Mesenteric fat pad (tissue), 1 donor: ENCODE measurements at places on chromosomes 16 and 17.

GRCh38 chr17:2366747-2367494 is 29.6 kb downstream of the SGSM2 start:
- DNase-seq: no peak

GRCh38 chr17:29747660-29748059 is 124.9 kb upstream of the CORO6 start:
- no peak for DNase-seq

GRCh38 chr17:82097184-82097918 is 685 bp downstream of the FASN start:
- no peak for DNase-seq

DNA sequence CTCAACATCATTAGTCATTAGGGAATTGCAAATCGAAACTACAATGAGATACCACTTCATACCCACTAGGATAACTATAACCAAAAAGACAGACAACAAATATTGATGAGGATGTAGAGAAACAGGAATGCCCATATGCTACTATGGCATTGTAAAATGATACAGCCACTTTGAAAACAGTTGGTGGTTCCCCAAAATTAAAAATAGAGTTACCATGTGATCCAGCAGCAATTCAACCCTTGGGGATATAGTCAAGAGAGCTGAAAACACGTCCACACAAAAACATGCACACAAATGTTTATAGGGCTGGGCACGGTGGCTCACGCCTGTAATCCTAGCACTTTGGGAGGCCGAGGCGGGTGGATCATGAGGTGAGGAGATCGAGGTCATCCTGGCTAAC is 10.0 kb upstream of the PECAM1 start:
- DNase-seq: no peak

DNA sequence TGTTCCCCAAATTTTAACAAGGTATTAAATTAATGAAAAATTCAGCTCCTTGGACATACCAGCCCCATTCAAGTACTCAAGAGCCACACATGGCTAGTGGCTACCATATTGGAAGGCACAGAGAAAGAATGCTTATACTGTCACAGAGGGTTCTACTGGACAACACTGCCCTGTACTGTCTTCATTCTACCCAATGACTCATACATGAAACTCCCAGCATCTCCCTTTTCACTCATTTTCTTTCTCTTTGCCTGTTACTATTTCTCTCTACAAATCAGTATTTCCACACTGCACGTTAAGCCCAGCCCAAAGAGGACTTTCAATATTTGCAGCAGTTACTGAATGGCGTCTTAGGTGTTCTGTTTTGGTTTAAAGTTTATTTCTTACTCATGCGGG is 72.1 kb upstream of the RCVRN start:
- no peak for DNase-seq

GRCh38 chr16:17259751-17260270 is 210.9 kb downstream of the XYLT1 start:
- no peak for DNase-seq

DNA sequence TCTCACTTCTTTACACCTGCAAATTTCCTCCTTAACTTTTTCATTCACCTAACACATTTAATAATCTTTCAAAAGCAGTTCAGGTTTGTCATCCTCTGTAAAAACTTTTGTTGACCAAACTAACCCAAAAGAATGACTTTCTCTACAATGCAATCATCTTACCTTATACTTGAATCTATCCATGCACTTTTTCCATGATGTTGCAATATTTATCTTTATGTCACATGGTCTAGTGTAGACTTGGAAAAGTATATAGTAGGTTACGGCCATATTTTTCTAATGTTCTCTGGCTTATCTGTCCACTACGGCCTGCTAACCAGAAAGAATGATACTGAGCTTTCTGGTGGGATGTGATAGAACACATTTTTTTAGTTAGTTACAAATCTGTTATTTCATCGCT is 431.0 kb upstream of the SOX9 start:
- no peak for DNase-seq

GRCh38 chr16:67653789-67654402 is 6.2 kb downstream of the ACD start:
- DNase-seq: no peak

GRCh38 chr17:5065227-5065744 is 13.0 kb upstream of the ZFP3 start:
- no peak for DNase-seq

DNA sequence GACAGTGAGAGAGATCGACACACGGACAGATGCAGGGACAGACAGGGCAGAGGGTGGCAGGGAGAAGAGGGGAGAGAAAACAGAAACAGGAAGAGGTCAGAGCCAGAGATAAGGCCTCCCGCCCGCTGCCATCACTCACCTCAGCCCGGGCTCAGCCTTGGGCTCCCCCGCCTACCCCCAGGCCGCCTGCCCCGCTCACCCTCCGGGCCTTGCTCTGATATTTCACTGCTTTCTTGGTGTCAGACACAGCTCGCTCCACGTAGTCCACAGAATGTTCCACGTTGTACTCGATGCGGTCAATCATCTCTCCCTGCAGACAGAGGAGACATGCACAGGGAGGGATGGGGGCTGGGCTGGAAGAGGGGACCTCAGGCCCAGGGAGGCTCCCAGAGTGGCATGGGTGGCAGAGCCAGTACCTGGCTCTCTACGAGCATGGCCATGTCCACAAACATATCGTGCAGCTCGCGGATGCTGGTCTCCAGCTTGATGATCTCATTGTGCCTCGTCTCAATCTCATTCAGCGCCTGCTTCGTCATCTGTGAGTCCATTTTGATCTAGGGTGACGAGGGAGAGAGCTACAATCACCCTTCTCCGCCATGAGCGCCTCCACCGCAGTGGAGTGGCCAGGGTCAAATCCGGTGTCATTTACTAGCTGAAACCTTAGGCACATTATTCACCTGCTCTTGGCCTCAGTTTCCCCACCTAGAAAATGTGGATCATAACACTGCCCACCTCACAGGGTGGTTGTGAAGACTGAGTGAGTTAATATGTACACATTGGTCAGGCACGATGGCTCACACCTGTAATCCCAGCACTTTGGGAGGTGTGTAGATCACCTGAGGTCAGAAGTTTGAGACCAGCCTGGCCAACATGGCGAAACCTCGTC is 8.2 kb downstream of the HSD3B7 start:
- no peak for DNase-seq

DNA sequence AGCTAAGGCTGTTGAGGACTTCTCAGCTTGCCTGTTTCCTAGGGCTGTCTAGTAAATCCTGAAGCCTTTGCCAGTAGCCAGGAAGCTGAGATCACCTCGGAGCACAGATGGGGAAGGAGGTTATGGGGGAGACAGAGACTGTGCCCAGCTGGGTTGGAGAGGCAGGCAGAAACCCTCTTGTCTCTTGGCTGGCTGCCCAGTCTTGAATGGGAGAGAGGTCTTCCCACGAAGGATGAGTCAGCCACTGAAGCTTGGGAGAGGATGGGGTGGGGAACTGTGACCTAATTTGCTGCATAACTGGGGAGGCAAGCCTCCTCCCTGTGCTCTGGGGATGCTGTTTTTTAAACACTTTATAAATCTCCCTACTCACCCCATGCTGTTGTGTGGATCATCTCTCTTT is 69.8 kb downstream of the SHISA9 start:
- DNase-seq: no peak

- DNase-seq: no peak
Measured at GRCh38 chr17:77098884-77099545, 41.8 kb upstream of the SEC14L1 start.

DNA sequence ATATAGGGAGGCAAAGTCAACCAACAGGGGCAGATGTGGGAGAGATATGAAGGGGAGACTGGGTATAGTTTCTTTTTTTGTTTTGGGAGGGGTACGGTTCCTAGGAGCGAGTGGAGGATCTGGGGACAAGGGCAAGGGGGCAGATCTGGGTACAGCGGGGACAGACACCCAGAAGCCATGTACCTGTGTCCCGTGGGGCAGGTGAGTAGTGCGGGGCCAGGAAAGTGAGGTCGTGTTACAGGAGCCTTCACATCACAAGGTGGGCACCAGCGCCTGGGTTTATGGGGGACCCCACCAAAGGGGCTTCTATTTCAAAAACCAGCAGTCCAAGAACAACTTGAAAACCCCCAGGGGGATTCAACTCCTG is 11.5 kb downstream of the LITAF start:
- no peak for DNase-seq

- DNase-seq: no peak
Measured at GRCh38 chr17:78783711-78784324, 1.7 kb upstream of the CYTH1 start.

DNA sequence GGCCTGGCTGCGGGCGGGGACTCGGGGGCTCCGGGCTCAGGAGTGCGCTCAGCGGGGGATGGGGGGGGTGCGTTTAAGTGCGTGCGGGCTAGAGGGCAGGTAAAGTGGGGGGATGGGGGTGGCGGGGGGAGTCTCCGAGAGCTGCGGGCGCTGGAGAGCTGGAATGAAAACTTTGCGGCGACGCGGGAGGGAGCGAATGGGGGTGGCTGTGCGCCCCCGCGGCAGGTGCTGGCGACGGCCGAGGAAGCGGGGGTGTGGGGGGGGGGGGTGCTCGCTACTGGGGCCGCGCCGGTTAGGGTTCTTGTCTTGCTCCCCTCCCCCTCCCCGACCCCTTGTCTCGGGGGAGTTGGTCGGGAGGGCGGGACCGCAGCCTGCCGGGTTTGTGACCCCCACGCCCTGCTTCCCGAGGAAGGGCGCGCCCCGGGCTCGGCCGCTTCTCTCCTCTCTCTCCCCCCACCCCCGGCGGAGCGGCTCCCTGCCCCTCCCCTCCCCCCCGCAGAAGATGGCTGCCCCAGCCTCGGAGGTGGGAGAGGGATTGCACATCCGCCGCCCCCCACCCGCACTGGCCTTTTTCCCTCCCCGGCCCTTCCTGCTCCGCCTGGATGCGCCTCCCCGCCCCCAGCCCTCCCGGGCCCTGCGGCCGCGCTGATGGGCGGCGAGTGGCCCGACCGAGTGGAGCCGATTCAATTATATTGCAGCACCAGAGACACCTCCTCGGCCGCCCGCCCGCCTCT is 649 bp downstream of the GSE1 start:
- DNase-seq: no peak
